ENCODE measurements at places on chromosomes 13 and 19. TPM values are rescaled to one million over a fixed set of nuclear protein-coding genes. Genes with fewer than 3 reads are reported as not detected.
A peak's percentile ranks its signal among the peaks of the same experiment; 100 is the strongest.

The SIGLECL1 gene
- total RNA-seq = not detected

The ANGPTL8 gene
- total RNA-seq = not detected

The ELANE gene
- total RNA-seq = not detected

The DAND5 gene
- total RNA-seq = 0.52 TPM

The ZIC5 gene
- total RNA-seq = not detected

The MATK gene
- not detected for total RNA-seq

The LRRC4B gene
- not detected for total RNA-seq

DNA sequence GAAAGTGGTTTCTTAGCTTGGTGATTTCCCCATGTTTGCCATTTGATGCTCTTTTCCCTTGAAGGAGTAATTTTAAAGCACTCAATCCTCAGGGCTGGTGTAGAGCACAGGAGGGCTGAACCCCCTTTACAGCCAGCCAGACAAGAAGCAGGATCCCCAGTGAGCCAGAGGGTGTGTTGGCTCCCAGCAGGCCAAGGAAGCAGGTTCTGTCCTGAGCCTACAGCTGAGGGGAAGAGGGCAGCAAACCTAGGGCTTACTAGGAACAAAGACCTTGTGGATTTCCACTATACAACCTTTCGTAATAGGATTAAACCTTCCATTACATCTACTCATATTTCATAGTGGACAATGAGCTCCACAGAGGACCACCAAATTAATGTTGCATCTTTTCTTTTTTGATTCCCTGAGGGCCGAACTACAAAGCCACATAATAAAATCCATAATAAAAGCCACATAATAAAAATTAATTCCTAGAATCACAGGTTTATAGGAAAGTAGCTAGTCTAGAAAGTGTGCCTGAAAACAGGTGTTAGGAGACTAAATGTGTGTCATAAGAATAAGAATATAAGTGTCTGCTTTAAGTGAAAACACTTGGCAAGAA, 300.2 kb downstream of the DCLK1 start:
- H3K4me1 ChIP-seq = no peaks in the 10 kb centered on the region
- no peaks in the 10 kb centered on the region for H3K36me3 ChIP-seq
- no peaks in the 10 kb centered on the region for H3K27me3 ChIP-seq
- H3K4me3 ChIP-seq = no peak overlapping the region
- DNase-seq = no peak

GRCh38 chr13:57087006-57087405, 53.7 kb upstream of the PRR20A start:
- H3K4me1 ChIP-seq = no peaks in the 10 kb centered on the region
- no peaks in the 10 kb centered on the region for H3K27me3 ChIP-seq
- H3K4me3 ChIP-seq = no peak overlapping the region
- no peak for DNase-seq
- no peaks in the 10 kb centered on the region for H3K36me3 ChIP-seq
- no peak overlapping the region for H3K27ac ChIP-seq

GRCh38 chr13:27637289-27637626, 15.6 kb downstream of the POLR1D start:
- no peaks in the 10 kb centered on the region for H3K27me3 ChIP-seq
- H3K36me3 ChIP-seq = peaks cover 19% of the 10 kb centered on the region
- H3K27ac ChIP-seq = no peak overlapping the region
- no peak overlapping the region for H3K4me3 ChIP-seq
- H3K4me1 ChIP-seq = no peaks in the 10 kb centered on the region

- no peak for DNase-seq
- H3K27me3 ChIP-seq = peaks cover 5% of the 10 kb centered on the region
- no peak overlapping the region for H3K4me3 ChIP-seq
- no peak overlapping the region for H3K27ac ChIP-seq
- H3K36me3 ChIP-seq = no peaks in the 10 kb centered on the region
- H3K4me1 ChIP-seq = peaks cover 52% of the 10 kb centered on the region
Measured at GRCh38 chr19:39676004-39676403, 20.3 kb downstream of the LGALS16 start.

GRCh38 chr19:39818626-39819097, 15.3 kb downstream of the DYRK1B start:
- H3K27me3 ChIP-seq = no peaks in the 10 kb centered on the region
- H3K4me3 ChIP-seq = no peak overlapping the region
- no peak for DNase-seq
- no peak overlapping the region for H3K27ac ChIP-seq
- peaks cover 9% of the 10 kb centered on the region for H3K36me3 ChIP-seq
- peaks cover 16% of the 10 kb centered on the region for H3K4me1 ChIP-seq

GRCh38 chr19:536031-536880, 4.7 kb downstream of the CDC34 start:
- no peak overlapping the region for H3K27ac ChIP-seq
- no peak for DNase-seq
- no peak overlapping the region for H3K4me3 ChIP-seq
- no peaks in the 10 kb centered on the region for H3K36me3 ChIP-seq

GRCh38 chr19:8336072-8336569, 6.9 kb downstream of the KANK3 start:
- H3K36me3 ChIP-seq = no peaks in the 10 kb centered on the region
- H3K4me1 ChIP-seq = no peaks in the 10 kb centered on the region
- H3K27ac ChIP-seq = no peak overlapping the region

GRCh38 chr13:109719962-109720646, 66.3 kb downstream of the IRS2 start:
- no peak overlapping the region for H3K27ac ChIP-seq
- no peak for DNase-seq
- H3K27me3 ChIP-seq = no peaks in the 10 kb centered on the region

GRCh38 chr13:45683701-45684100, 18.4 kb upstream of the CBY2 start:
- H3K4me3 ChIP-seq = no peak overlapping the region
- H3K4me1 ChIP-seq = no peaks in the 10 kb centered on the region
- H3K27me3 ChIP-seq = no peaks in the 10 kb centered on the region
- DNase-seq = no peak
- H3K27ac ChIP-seq = no peak overlapping the region
- H3K36me3 ChIP-seq = no peaks in the 10 kb centered on the region

DNA sequence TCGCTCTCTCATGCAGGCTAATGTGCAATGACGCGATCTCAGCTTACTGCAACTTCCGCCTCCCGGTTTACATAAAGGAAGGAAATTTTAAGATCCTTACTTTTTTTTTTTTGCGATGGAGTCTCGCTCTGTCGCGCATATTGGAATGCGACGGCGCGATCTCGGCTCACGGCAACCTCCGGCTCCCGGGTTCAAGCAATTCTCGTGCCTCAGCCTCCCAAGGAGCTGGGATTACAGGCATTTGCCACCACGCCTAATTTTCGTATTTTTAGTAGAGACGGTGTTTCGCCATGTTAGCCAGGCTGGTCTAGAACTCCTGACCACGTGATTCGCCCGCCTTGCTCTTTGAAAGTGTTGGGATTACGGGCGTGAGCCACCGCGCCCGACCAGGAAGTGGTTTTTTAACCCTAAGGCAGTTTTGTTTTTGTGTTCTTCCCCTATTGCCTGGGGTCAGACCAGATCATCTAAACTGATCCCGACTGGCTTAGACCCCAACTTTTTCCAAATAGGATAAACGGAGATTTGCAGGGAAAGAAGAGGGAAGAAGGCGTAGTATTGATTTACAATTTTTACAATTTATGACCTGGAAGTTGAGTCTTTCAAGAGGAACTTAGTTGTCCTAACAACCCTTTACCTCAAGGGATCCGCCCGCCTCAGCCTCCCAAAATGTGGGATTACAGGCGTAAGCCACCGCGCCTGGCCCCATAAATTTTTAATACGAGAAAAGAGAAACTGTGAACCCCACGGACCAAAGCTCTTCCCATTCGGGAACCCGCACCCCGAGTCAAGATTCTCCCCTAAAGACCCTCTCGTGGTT, 142.0 kb downstream of the ZNF737 start:
- H3K4me3 ChIP-seq = peak overlapping the region; percentile 87
- no peaks in the 10 kb centered on the region for H3K27me3 ChIP-seq
- no peak for DNase-seq
- H3K36me3 ChIP-seq = peaks cover 13% of the 10 kb centered on the region
- H3K27ac ChIP-seq = peak overlapping the region; percentile 80

GRCh38 chr13:41032691-41033376, 13.7 kb upstream of the ELF1 start:
- H3K36me3 ChIP-seq = no peaks in the 10 kb centered on the region
- DNase-seq = no peak
- H3K27me3 ChIP-seq = no peaks in the 10 kb centered on the region

DNA sequence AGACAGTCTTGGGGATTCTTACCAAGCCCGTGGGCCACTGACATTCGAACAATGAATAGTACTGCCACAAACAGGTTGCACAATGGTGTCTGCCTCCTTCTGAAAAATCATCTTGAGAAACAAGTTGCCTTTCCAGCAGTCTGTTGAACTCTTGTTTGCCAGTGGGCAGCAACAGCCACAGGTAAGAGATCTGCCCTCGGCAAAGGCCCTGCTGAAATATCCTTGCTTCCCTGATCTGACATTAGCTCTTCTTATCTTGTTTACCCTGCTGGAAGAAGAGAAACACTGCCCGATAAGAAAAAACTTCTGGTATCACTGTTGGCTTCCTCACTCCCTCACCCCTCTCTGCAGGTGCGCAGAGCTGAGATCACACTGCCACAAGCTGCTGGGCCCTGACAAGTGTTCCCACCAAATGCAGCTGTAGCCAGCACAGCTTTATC, 2.0 kb downstream of the DOCK9 start:
- H3K4me3 ChIP-seq = no peak overlapping the region
- no peak for DNase-seq
- no peaks in the 10 kb centered on the region for H3K27me3 ChIP-seq
- H3K36me3 ChIP-seq = no peaks in the 10 kb centered on the region
- H3K4me1 ChIP-seq = peaks cover 7% of the 10 kb centered on the region
- H3K27ac ChIP-seq = no peak overlapping the region

- H3K4me1 ChIP-seq = no peaks in the 10 kb centered on the region
- no peaks in the 10 kb centered on the region for H3K27me3 ChIP-seq
- H3K4me3 ChIP-seq = no peak overlapping the region
- DNase-seq = no peak
- H3K36me3 ChIP-seq = no peaks in the 10 kb centered on the region
Measured at GRCh38 chr13:22405891-22406290, 735.0 kb downstream of the FGF9 start.

DNA sequence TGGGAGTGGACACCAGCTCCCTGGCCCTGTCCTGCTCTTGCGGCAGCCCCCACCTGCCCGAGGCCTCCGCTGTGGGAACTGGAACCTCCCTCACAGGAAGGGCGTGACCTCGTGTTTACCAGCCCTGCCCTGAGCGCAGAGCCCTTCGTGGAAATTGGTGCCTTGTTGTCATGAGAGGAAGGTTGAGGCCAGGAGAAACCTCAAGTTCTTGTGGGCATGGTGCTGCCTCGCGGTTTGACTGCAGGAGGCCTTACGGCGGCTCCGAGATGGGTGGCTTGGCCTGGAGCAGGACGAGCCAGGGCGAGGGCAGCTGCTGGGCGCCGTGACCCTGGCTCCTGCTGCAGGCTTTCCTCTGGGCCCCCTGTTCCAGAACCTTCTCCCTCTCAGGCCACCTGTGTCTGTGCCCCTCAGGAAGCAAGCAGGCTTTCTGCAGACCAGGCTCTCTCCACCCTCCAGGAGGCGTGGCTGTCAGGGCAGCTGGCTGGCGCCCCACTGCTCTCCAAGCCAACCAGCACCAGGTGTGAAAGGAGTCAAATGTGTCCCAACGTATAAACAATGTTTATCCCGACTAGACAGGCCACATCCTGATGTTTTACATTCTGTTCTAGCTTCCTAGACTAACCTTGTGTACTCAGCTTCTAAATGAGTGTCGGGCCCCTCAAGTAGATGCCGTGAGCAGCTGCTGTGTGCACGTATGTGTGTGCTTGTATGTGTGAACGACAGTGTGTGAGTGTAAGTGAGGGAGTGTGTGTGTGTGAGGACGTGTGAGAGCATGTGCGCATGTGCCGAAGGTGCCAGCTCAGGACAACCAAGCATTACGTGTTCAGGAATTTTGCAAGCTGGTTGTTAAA, 10.4 kb upstream of the RASA3 start:
- no peaks in the 10 kb centered on the region for H3K36me3 ChIP-seq
- no peak overlapping the region for H3K27ac ChIP-seq
- H3K4me1 ChIP-seq = no peaks in the 10 kb centered on the region
- H3K4me3 ChIP-seq = no peak overlapping the region
- no peaks in the 10 kb centered on the region for H3K27me3 ChIP-seq
- DNase-seq = no peak

GRCh38 chr13:108034909-108035410, 180.4 kb downstream of the LIG4 start:
- H3K36me3 ChIP-seq = no peaks in the 10 kb centered on the region
- no peak for DNase-seq
- H3K27ac ChIP-seq = no peak overlapping the region
- no peaks in the 10 kb centered on the region for H3K4me1 ChIP-seq
- H3K4me3 ChIP-seq = no peak overlapping the region

DNA sequence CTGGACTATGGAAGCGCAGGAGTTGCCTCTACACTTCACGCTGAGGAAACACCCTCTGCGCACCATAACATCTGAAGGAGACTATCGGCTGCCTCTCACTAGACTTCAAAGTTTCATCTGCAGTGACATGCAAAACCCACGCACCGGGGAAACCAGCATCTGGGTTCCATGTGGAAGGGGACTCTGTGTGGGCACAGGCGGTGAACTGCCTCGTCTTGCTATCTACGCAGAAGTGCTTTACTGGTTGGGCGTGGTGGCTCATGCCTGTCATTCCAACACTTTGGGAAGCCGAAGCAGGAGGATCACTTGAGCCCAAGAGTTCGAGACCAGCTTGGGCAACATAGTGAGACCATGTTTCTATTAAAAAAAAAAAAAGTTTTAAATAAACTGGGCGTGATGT, 116.4 kb downstream of the STK24 start:
- peaks cover 11% of the 10 kb centered on the region for H3K36me3 ChIP-seq
- H3K4me1 ChIP-seq = no peaks in the 10 kb centered on the region
- no peak overlapping the region for H3K27ac ChIP-seq
- H3K27me3 ChIP-seq = no peaks in the 10 kb centered on the region

- no peak overlapping the region for H3K4me3 ChIP-seq
- H3K27ac ChIP-seq = no peak overlapping the region
- H3K4me1 ChIP-seq = peaks cover 19% of the 10 kb centered on the region
- no peaks in the 10 kb centered on the region for H3K27me3 ChIP-seq
- H3K36me3 ChIP-seq = no peaks in the 10 kb centered on the region
Measured at GRCh38 chr13:98483601-98484288, 93.2 kb downstream of the STK24 start.

- H3K27ac ChIP-seq = no peak overlapping the region
- no peak overlapping the region for H3K4me3 ChIP-seq
- no peaks in the 10 kb centered on the region for H3K4me1 ChIP-seq
- H3K36me3 ChIP-seq = peaks cover 12% of the 10 kb centered on the region
Measured at GRCh38 chr19:58434217-58434616, 5.7 kb downstream of the ZNF132 start.

DNA sequence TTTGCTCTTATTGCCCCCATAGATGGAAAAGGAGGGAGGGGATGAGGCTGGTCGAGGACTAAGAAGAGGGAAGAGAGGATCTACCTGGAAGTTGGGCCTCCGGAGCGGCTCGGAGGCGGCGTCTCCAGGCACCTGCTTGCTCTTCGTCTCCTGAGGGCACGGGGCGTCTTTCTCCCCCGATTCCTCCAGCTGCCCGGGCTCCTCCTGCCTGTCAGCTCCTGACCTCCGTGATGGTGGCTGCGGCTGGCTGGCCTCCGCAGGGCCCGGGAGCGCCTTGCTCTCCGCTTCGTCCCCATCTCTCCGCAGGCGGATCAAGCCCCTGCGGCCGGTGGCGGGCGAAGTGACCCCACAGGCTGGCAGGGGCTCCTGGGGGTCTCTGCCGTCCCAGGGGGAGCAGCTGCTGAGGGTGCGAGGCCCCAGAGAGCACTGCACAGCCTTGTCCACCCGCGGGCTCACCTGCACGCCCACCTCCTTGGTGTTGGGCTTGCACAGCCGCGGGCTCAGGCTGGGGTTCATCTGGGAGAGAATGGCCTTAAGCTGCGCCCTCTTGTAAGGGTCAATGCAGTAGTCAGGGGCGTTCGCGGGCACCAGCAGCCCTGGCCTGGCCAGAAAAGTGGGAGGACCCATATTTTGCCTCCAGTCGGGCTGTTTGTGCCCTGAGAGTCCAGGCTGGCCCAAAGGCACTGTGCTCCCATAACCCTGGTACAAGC, 3.8 kb downstream of the ZAR1L start:
- H3K4me3 ChIP-seq = no peak overlapping the region
- H3K4me1 ChIP-seq = peaks cover 15% of the 10 kb centered on the region
- no peaks in the 10 kb centered on the region for H3K27me3 ChIP-seq
